ENCODE measurements at places on chromosomes 7 and 10.

- no peak for DNase-seq
Measured at GRCh38 chr7:28536259-28536658, 123.9 kb downstream of the CREB5 start.

- no peak for DNase-seq
Measured at GRCh38 chr7:91266689-91267090, 2.5 kb downstream of the FZD1 start.

GRCh38 chr7:151864081-151864480 is 12.8 kb downstream of the PRKAG2 start:
- DNase-seq, result no peak

GRCh38 chr7:123624527-123625183 is 23.0 kb downstream of the ASB15 start:
- no peak for DNase-seq

- no peak for DNase-seq
Measured at GRCh38 chr10:36679554-36679953, 445.8 kb upstream of the ANKRD30A start.

DNA sequence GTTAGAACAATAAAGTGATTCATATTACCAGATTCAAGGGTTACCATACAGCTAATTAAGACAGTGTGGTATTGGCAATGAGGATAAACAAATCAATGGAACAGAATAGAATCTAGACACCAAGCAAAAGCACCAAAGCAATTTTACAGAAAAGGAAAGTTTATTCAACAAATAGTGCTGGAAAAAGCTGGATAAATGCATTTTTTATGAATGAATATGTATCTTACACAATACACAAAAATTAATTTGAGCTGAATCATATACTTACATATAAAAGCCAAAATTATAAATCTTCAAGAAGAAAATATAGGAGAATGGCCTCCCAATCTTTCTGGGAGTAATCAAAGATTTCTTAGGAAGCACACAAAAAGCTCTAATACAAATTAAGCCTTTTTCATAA is 220.4 kb upstream of the PTN start:
- DNase-seq, result no peak

- no peak for DNase-seq
Measured at GRCh38 chr7:82317760-82318159, 125.8 kb downstream of the CACNA2D1 start.
